ENCODE measurements at places on chromosomes 5 and 9.
A peak's percentile ranks its signal among the peaks of the same experiment; 100 is the strongest.

GRCh38 chr9:70412832-70413463 lies 1.5 kb downstream of the KLF9 start:
- DNase-seq, result no peak

- DNase-seq, result no peak
These were observed 123.1 kb downstream of the LIFR start for GRCh38 chr5:38433160-38433861.

DNA sequence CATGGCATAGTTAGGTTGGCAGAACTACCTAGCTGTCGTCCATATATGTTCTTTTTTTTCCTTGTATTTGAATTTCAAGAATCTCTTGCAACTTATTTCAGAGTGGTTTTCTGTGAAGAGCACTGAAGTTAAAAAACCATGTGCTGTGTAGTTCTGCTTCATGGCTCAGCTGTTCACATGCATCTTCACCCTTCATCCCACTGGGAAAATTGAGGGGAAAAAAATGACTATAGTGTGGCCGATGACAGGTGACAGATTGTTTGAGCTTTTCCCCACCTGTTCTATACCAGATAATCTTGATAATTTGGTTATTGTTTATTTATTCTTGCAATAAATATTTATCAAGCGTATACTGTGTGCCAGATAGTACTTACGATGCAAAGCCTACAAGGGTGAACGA lies 77.8 kb downstream of the AOPEP start:
- DNase-seq, result no peak

DNA sequence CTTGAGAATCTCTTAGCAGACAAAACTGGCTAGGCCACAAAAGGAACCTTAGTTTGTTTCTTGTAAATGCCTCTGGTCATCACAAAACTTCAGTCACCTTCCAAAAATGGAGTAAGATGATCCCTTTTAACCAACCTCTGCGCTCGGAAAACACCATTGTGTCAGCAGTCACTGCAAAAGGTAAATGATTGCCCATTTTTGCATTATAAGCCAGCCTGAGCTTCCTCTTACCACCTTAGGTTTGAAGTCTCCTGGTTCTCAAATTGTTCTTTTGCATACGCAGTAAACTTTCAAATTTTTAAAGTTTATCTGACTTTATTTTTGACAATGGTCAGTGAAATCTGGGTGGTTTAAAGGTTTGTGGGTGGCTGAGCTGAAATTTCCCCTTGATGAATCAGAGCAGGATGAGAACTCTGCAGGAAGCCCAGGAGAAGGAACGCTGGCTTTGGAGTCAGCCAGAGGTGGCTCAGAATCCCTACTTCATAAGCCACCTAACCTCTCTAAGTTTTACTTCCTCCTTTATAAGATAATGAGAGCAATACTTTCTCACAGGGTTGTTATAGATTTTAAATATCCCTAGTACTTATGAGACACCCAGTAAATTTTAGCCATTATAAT lies 131.4 kb downstream of the MED10 start:
- no peak for DNase-seq

GRCh38 chr5:14732991-14733390 lies 68.5 kb downstream of the OTULIN start:
- DNase-seq, result no peak

DNA sequence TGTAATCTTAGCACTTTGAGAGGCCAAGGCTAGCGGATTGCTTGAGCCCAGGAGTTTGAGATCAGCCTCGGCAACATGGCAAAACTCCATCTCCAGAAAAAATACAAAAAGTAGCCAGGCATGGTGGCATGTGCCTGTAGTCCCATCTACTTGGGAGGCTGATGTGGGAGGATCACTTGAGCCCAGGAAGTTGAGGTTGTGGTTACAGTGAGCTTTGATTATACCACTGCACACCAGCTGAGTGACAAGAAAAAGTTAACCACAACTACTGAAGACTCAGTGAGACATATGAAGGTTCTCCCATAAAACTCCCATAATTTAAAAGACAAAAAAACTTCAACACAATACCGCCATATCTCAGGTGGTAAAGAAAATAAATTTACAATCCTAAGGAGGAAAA lies 98.0 kb downstream of the NR6A1 start:
- no peak for DNase-seq

GRCh38 chr5:69364850-69365249 lies 4.5 kb downstream of the AK6 start:
- DNase-seq, result no peak

- peak; percentile 9 for DNase-seq
These were observed 34.0 kb upstream of the PPP1R2B start for GRCh38 chr5:156815988-156816599.

- DNase-seq, result no peak
These were observed 40.2 kb upstream of the STARD4 start for GRCh38 chr5:111552492-111552891.

DNA sequence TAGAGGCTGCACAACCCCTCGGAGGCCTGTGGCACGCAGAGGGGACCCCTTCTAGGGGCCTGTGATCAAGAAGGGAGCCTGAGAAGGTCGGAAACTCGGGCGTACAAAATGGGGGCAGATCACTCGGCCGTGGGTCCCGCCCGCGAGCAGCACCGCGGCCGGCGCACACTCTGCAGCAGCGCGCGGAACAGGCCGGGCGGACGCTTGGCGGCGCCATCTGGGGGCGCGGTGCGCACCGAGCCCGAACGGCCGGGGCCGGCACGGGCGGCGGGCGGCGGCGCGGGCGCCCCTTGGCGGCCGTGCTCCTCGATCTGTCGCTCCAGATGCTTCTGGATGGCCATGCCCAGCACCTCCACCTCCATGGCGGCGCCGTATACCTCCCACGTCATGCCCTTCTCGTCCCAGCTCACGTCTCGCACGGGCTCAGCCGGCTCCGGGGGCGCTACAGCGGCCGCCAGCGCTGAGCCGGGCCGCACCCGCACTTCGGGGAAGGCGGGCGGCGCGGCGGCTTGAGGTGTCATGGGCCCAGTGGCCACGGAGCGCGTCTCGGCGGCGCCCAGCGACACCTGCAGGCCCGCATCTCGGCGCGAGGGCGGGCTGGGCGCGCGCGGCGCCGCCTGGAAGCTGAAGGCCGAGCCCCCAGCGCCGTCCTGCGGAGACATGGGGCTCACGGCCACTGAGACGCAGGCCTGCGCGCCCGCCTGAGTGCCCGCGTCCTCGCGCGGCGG lies 13.1 kb downstream of the GPRIN1 start:
- DNase-seq, result peak; percentile 53

DNA sequence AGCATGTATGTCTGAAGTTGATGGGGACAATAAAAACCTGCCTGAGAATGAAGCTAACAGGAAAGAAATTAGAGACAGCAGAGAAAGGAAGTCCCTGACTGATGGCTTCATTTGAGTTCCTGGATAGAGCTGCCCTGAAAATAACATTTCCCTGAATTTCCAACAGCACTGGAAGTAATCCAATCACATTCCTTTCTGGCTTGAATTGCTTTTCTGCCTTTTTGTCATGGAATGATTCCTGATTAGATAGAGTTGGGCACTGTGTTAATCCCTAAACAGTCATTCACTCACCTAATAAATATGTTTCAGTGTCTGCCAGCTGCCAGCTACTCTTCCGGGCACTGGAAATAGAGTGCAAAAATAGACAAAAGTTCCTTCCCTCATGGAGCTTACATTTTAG lies 30.0 kb upstream of the SH3RF2 start:
- no peak for DNase-seq

- DNase-seq, result no peak
These were observed 3.4 kb upstream of the ZBTB5 start for GRCh38 chr9:37468620-37469019.

GRCh38 chr9:107430071-107430470 lies 59.5 kb downstream of the KLF4 start:
- no peak for DNase-seq
